ENCODE measurements at places on chromosomes 1 and 21. TPM values are rescaled to one million over a fixed set of nuclear protein-coding genes. Genes with fewer than 3 reads are reported as not detected.

NUAK2 gene
- 1.7 TPM for total RNA-seq

PTPRC gene
- total RNA-seq, result 5.5 TPM

FNDC10 gene
- 2.7 TPM for total RNA-seq

LMO4 gene
- total RNA-seq, result 32.7 TPM

GPR153 gene
- total RNA-seq, result 7.6 TPM

SLC44A3 gene
- total RNA-seq, result 2.7 TPM

LRRC3 gene
- 1.7 TPM for total RNA-seq

S100A9 gene
- 65.7 TPM for total RNA-seq

SUCO gene
- total RNA-seq, result 19.1 TPM

ARID1A gene
- total RNA-seq, result 48.8 TPM

PGM1 gene
- 171 TPM for total RNA-seq

RGS18 gene
- 1.9 TPM for total RNA-seq

DMBX1 gene
- total RNA-seq, result not detected

LCE2B gene
- total RNA-seq, result not detected

PIK3CD gene
- 4.7 TPM for total RNA-seq

HLX gene
- 6.2 TPM for total RNA-seq

HSPB7 gene
- total RNA-seq, result 1,229 TPM

IGSF3 gene
- total RNA-seq, result 17.6 TPM

PADI3 gene
- not detected for total RNA-seq

UQCRHL gene
- 5.5 TPM for total RNA-seq

GJA9 gene
- total RNA-seq, result not detected

C2CD2 gene
- total RNA-seq, result 9.1 TPM

CELA3B gene
- not detected for total RNA-seq

FCRLB gene
- 0.20 TPM for total RNA-seq

CHTOP gene
- total RNA-seq, result 50.1 TPM

OR2L5 gene
- total RNA-seq, result not detected

SYTL1 gene
- 1.8 TPM for total RNA-seq

FCMR gene
- 1.3 TPM for total RNA-seq

RBP7 gene
- 31.4 TPM for total RNA-seq

USP21 gene
- 13.5 TPM for total RNA-seq

SLC27A3 gene
- 20.1 TPM for total RNA-seq

GPR61 gene
- total RNA-seq, result 0.11 TPM

DMRTB1 gene
- not detected for total RNA-seq

ELAPOR1 gene
- total RNA-seq, result 0.12 TPM

HUNK gene
- 2.0 TPM for total RNA-seq

VAMP4 gene
- total RNA-seq, result 5.9 TPM

AMY2A gene
- 1.7 TPM for total RNA-seq

CCDC24 gene
- total RNA-seq, result 1.6 TPM

S100A8 gene
- 37.1 TPM for total RNA-seq

ZBTB48 gene
- 4.0 TPM for total RNA-seq

DCDC2B gene
- not detected for total RNA-seq
